ENCODE measurements at places on chromosomes 7 and 10.

GRCh38 chr10:125144693-125145623 is 15.4 kb downstream of the CTBP2 start:
- DNase-seq = peak; percentile 72

DNA sequence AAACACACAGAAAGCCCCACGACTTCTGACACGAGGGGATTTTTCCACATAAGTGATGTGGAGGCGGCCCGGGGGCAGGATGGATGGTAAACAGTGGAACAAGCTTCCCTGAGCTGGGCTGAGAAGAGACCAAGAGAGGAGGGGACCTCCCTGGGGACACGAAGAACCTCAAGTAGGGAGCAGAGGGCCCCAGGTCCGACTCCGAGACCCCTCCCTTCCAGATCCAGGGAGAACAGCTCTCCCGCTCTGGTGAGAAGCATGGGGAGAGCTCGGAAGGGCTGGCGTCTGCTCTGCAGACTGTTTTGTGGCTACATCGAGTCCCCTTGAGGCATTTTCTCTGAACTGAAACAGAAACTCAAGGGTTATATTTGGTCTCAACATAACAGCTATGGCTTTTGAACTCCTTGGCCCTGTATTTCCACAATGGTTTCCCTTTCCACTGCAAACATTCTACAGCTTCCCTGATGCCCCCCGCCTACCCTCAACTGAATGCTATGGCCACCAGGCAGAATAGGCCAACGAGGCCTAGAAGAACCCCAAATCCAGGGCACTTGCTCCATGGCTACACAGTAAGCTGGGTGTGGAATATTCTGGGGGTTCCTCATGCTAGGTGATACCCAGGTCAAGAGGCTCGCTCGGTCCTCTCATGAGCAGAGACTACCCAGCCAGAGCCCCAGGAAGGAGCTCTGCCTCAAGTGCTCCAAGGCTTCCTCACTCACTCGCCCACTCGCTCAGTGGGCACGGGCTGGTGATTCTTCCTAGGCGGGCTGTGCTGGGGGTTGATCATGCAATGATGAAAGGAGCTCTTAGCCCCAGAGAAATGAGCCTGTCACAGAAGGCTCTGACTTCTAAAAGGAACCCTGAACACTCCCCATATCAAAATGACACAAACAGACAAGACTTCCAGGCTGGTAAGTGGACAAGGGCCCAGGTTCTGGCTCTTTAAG is 47.5 kb downstream of the FAM53B start:
- no peak for DNase-seq

GRCh38 chr7:51613911-51614357 is 297.3 kb upstream of the COBL start:
- no peak for DNase-seq

GRCh38 chr10:128848810-128849209 is 618.2 kb upstream of the MGMT start:
- DNase-seq = no peak

DNA sequence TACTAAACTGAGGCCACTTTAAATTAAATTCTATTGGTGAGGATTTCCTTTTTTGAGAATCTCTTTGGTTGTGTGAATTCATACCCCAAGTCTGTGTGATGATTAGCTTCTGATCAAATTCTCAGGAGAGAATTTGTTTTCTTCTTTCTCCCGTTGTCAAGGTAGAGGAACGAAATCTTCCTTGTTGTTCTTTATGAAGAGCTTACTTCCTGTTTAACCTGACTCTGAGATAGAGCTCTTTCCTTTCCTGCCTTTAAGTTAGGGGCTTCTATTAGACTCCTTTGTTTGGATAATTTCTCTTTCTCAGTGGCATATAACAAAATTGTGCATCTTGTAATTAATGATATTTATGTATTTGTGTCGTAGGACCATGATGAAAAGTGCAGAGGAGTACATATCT is 572.1 kb downstream of the REEP3 start:
- no peak for DNase-seq

- no peak for DNase-seq
Measured at GRCh38 chr10:70286616-70287015, 2.8 kb upstream of the NPFFR1 start.

DNA sequence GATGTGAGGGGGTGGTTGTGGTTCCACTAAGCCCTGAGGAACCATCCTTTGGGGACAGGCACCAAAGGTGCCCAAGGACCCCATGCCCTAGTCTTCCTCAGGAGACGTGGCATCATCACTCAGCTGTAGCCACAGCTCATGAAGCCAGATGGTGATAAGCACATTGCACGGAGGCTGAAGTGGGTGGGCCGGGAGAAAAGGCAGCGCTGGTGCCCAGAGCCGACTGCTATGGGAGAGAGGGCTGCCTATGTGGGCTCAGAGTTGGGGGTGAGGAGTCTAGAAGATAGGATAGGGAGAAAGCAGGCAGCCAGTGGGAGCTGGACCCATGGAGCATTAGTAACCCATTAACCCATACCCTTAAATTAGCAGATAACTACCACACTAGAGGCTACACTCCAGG is 325.3 kb downstream of the RPS24 start:
- DNase-seq = no peak

DNA sequence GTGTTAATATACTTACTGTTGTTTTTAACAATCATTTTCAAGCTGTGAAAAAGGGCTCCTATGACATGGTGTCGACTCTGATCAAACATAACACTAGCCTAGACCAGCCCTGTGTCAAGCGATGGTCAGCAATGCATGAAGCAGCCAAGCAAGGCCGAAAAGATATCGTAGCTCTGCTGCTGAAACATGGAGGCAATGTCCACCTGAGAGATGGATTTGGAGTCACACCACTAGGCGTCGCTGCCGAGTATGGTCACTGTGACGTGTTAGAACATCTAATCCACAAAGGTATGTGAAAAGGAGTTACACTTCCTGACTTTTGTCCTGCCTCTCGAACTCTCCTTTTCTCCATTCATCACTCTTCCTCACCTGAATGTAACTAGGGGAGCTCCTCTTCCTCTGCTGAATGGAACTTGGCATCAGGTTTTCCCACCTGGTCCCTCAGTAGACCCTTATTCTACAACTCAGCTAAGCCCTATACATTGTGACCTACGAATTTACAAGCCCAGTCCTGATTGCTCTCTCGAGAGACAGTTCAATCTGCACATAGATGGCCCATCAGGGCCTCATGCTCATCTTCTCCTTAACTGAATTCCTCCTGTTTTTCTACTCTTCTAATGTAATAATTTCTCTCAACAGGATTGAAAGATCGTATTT is 23.0 kb downstream of the ASB15 start:
- peak; percentile 20 for DNase-seq

- no peak for DNase-seq
Measured at GRCh38 chr7:122305475-122306319, 1.1 kb upstream of the FEZF1 start.

- DNase-seq = no peak
Measured at GRCh38 chr10:36183726-36184125, 541.6 kb upstream of the FZD8 start.

GRCh38 chr10:1543596-1543995 is 193.7 kb downstream of the ADARB2 start:
- no peak for DNase-seq

DNA sequence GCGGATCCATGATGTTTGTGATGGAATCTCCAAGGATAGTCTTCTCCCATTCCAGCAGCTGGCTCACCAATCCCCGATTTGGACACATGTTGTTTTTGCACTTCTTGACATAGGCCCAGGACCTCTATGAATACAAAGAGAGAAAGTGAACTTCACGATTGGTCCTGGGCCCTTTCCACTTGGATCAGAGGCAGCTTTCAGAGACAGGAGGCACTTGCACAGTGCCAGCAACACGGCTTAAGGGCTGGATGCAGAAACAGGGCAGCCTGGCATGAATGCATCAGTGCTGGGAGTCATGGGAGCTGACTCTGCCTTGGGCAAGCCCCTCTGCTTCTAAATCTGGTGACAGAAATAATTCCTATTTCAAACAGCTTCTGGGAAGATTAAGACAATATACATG is 2.1 kb upstream of the TMEM120A start:
- no peak for DNase-seq

- peak; percentile 95 for DNase-seq
Measured at GRCh38 chr7:148838905-148839304, 45.2 kb downstream of the EZH2 start.

- DNase-seq = no peak
Measured at GRCh38 chr7:157700231-157701005, 363.6 kb downstream of the DNAJB6 start.

DNA sequence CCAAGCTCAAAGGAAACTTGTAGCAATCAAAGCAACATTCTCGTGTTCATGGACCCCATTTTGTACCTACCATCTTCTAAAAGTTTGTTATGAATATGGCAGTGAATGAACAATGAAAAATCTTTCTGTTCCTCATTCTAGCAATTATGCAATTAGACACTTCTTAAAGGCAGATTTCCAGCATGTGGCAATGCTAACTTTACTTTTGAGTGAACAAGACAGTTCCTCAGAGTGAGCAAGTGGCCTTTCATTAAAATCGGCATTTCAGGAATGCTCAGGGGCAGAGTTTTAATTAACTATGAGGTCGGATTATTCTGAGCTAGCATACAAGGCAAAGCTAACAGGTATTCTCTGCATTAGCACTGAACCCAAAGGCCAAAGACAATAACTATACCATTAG is 48.4 kb upstream of the NFE2L3 start:
- DNase-seq = peak; percentile 5

DNA sequence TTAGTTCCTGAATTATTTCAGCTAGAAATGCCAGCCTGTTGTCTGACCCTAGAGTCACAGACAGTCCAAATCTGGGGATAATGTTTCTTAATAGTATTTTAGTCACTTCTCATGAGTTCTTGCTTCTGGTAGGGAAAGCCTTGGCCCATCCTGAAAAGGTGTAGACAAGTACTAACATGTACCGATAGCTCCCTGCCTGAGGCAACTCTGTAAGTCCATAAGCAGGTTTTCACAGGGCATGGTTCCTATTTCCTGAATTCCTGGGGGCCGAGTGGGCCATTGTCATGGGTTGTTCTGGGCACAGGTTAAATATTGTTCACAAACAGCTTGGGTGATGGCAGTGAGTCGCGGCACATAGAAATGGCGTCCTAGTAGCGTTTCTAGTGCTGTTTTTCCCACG is 3.1 kb upstream of the ZNF117 start:
- no peak for DNase-seq

GRCh38 chr10:84308481-84309304 is 19.7 kb upstream of the CCSER2 start:
- peak; percentile 77 for DNase-seq

DNA sequence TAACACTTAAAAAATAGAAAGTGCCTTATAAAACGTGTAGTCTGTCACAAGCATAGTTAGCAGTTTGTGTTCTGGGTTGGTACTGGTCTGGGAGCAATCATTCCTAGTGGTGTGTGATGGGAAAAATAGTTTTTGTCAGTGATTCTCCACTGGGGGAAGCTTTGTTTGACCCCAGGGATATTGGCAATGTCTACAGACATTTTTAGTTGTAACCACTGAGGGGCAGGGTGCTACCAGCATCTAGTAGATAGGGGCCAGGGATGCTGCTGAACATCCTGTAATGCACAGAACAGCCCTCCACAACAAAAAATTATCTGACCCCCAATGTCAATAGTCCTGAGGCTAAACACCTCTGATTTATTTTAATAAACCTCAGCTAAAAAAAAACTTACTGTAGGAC is 51.6 kb upstream of the CREB5 start:
- no peak for DNase-seq

DNA sequence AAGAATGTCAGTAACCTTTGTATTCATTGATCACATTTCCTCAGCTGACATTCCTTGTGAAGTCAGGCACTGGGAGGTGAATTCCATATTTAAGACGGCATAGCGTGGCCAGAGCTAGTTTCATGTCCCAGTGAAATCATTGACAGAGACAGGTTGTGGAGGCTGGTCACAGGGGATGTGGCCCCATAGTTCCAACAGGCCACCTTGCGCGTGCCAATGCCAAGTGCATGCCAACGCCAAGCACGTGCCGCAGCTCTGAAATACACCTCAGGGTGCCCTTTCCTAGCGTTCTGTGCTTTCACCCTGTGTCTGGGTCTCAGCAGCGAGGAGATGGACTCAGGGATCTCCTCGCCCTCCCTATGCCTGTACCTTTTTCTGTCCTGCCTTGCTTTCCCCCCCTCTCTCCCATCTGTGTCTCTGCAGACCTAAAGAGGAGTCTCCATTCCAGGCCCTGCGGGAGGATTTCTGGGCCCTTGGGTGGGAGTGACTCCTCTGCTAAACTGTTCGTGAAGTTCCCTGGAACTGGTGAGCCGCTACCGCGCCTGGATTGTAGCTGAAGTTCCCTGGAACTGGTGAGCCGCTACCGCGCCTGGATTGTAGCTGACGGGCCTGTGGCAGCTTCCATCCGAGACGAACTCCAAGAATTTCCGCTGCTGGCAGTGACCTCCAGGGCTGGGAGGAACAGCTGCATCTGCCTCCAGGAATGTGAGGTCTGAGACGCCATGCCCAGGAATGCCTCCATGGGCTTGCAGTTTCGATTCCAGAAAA is 19.7 kb downstream of the AQP1 start:
- DNase-seq = no peak

DNA sequence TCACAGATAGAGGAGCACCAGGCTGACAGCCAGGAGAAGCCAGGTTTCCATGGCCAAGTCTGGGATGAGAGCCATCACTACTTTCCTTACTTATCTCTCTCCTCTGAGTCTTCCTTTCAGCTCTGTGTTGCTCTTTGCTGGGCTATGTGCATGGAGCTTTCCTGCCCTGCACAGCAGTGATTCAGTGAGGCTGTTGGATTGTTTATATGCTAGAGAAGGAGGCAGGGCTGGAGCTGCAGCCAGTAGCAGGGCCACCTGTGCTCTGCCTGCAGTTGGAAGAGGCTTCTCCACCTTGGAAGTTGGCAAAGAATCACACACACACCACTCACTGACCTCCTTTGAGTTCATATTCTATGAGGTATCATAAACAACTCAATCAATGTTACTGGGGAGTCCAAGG is at the start of gene CYP3A4:
TSS of gene CYP3A4 (minus strand) at position 178 of the 400 bp plus-strand sequence. CDS start at position 75, 103 bp downstream.
- DNase-seq = no peak

DNA sequence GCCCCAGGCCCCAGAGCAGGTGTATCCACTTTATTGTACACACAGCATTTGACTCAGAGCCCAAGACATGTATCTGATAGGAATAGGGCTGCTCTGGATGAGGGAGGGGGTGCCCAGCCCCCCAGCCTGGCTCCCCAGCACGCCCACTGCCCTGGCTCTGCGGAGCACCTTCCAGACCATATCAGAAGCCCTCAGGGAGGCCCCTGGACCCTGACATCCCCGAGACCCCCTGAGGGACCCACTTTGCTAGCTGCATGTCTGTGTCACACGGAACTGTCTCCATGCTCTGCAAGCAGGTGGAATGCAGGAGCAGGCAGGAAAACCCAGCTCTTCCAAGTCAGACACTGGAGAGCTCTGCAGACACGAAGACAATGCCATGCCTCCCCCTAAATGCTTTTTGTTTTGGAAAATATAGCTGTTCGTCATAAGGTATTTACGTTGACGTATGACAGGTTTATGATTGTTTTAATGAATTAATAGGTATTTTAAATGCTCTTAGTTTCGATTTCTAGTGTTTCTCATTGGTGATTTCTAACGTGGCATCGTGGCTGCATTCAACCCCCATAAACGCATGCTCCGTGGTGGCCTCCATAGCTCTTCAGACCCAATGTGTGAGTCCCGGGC is 92.8 kb upstream of the INSIG1 start:
- no peak for DNase-seq

- no peak for DNase-seq
Measured at GRCh38 chr10:2978574-2979273, 88.6 kb upstream of the PFKP start.

- no peak for DNase-seq
Measured at GRCh38 chr7:123594813-123595241, 6.8 kb upstream of the ASB15 start.

GRCh38 chr10:79925614-79926013 is 23.3 kb downstream of the SFTPD start:
- no peak for DNase-seq

Data from common myeloid progenitor, CD34-positive (primary cell).